ENCODE measurements at places on chromosomes 12 and 14.

GRCh38 chr12:101690544-101691098 is 6.8 kb upstream of the CHPT1 start:
- no peak for DNase-seq

DNA sequence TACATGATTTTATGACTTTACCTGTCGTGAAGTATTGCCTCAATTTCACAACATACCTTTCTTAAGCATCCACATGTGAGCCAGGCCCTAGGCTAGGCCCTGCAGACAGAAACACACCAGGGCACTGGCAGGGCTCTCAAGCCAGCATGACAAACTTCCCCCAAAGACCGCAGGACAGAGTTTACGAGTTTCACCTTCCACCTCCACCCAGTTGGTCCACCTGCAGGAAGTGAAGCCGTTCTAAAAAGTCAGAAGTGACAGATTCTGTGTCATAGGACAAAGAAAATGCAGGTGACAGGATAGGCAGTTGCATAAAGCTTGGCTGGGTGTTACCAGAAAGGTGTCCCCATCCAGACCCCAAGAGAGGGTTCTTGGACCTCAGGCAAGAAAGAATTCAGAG is 382.3 kb downstream of the PCNX1 start:
- no peak for DNase-seq

GRCh38 chr12:52277486-52278245 is 3.2 kb downstream of the KRT86 start:
- no peak for DNase-seq

GRCh38 chr12:15899282-15899870 is 11.8 kb upstream of the DERA start:
- DNase-seq: no peak

- DNase-seq: no peak
Observed at GRCh38 chr14:44795725-44796124, 166.0 kb downstream of the KLHL28 start.

DNA sequence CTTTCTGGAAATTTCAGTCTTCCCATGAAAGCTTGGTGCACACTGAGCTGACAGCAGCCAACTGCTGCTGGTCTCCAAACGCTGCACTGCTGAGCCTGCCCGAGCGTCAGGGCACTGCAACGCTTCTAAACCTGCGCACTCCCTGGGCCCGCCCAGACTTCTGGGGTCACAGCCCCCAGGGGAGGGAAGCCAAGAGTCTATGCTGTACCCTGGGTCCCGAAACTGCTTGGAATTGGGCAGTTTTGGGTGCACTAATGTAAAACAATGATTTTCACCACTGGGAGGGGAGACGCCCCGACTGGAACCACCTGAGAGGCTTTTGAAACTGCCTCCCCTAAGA is 32.0 kb downstream of the CCDC92 start:
- DNase-seq: no peak

DNA sequence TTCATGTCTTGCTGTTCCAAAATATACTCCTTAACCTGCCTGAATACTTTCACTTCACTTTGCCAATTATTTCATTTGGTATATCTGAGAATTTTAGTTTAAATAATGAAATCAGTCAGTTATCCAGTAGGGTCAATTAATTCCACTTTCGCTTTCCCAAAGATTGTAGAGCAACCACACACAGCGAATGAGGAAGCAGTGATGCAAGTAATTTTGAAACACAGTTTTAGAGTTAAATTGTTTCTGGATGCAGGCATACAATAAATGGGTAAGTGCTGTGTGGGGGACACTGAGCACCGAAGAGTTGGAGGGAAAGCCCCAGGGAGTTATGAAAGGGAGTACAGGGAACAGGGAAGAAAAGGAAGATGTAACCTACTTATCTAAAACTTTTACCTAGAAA is 62.8 kb downstream of the TSHR start:
- no peak for DNase-seq

DNA sequence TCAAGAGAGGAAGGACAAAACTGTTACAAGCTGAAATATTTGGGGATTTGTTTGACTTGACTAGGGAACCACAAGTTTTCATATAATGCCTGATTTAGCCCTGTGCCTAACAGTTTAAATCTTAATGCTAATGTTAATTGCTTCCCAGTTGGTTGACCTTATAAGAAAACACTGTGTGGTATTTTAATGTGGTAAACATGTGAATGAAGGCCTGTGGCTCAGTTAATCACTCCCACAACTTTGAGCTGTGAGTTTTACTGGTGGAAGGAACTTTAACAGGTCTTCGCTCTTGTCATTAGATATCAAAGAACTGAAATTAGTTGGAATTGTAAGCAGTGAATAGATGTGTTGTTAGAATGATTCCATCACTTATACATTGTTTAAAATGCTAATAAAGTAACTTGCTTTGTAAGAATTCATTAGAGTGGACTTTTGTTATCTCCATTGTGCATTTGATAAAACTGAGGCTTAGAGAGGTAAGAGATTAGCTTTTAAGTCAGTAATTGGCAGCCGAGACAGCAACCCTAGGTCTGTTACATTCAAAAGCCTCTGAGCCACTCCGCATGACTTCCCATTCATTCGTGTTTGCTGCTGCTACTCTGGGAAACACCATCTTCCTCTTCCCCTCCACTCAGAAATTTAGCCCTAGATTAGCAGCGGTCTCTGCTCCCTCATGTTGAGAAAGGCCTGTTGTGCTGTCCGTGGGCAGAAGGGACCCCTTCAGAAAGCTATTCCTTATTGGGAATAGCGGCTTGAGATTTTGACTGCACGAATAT is 1.0 kb upstream of the TBK1 start:
- no peak for DNase-seq

DNA sequence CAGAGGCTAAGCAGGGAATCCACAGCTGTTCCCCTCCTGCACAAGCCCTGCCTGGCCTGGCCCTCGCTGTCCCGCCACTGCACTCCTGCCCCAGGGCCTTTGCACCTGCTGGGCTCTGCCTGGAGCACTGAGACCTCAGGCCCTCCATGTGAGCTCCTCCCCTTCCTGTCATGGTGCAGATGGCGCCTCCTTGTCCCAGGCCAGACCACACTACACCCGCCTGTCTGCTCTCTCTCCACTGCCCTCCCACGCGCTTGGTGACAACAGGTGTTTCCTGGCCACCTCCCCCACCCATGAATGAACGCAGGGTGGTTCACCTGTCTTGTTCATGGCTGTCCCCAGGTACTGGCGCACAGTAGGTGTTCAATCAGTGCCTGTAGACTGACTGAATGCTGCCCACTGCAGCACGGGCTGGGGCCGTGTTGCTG is 82.9 kb downstream of the NCOR2 start:
- no peak for DNase-seq

DNA sequence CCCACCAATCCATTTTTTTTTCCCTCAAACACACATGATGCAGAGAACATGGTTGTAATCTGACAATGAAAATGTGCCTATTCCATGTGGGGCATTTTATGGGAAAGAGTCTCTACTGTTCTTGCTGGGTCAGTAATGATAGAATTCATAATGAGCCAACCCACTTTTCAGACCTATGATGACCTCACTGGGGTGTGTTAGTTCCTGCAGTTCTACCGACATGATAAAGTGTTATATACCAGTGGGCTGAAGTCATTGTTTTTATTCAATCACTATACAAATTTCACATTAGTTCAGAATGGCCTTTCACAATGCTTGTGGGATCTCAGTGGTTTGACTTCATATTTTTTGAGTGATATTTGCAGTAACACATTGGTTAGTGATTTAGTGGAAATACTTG is 47.5 kb downstream of the PPFIBP1 start:
- DNase-seq: no peak

DNA sequence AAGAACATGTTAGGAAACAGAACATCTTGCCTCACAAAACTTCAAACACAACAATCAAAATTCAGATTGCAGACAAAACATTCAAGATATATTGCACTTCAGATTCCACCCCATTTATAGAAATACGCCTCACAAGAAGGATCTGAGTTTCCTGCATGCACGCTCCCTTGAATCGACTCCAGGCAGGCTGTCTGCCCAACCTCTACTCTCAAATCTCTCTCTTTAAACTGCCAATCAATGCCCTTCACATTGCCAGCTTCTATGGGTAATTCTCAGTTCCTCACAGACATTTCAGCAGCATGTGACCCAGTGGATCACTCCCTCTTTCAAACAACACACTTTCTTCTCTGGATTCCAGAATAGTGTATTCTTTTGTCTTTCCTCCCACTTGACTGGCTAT is 184.1 kb downstream of the PRKD1 start:
- DNase-seq: no peak

DNA sequence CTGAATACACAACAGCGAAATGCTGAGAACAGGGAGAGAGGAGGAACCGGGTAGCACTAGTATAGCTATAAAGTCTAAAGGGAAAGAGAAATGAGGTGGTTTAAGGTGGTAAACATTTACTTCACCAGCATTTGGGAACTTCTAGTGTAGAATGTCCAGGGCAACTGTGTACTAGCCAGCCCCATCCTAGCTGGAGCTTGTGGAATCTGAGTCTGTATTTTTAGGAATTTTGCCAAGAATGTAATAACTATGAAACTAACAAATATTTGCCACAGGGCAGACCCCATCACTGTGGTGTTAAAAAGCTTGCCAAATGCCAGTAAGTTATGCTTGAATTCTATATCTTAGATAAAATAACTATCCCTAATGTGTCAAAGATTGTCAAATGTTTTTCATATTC is 398.9 kb upstream of the MIS18BP1 start:
- DNase-seq: no peak
